ENCODE measurements at places on chromosomes 12 and 14.

DNA sequence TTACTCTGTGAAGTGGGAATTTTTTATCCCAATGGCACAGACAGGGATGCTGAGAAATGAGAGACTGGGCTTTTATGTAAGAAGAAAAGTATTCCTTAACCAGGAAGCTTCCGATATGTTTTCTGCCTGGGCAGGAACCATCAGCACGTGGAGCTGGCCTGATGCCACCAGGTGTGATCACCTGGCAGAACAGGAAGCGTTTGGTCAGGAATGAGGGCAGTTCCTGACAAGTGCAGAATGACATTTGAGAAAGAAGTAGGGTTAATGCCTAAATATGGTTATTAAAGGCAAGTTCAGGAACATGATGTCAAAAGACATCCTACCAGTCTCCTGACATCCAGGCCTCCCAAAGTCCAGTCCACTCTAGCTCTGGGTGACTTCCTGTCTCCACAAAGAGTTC, 210.3 kb downstream of the NUAK1 start:
- DNase-seq, result no peak

DNA sequence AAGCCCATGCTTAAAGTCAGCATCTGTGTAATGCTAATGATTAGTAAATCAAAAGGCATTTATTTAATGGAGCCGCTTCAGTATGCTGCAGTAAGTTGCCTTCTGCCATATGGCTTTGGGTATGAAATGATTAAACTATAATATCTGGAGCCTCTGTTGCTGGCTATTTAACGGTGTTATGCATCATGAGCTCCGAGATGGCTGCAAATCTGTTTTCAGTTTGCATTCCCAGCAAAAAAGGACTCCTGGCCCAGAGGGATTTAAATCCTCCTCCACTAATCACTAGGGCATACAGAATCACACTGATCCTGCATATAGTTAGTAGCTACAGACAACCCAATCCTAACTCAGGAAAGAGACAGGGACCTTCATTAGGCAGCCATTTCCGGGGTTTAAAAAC, 171.5 kb upstream of the EEA1 start:
- peak; percentile 35 for DNase-seq

GRCh38 chr12:54415221-54415929, 3.7 kb downstream of the ITGA5 start:
- DNase-seq, result no peak

DNA sequence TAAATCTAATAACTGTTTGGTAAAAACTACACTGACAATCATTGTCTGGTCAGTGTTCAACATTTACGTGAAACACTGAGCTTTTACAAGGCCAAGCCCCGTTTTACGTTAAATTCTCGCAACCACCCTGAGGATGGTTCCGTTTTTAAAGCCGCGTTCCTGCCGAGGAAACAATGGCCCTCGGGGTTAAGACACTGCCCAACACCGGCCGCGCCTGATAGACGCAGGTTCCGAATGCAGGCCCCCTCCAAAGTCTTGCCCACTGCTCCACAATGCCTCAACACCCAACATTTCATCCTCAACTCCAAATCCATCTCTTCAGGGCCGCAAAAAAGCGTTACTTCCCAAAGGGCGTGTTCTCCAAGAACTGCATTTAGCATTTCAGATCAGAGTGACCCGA, 953 bp upstream of the SNRPF start:
- DNase-seq, result no peak

DNA sequence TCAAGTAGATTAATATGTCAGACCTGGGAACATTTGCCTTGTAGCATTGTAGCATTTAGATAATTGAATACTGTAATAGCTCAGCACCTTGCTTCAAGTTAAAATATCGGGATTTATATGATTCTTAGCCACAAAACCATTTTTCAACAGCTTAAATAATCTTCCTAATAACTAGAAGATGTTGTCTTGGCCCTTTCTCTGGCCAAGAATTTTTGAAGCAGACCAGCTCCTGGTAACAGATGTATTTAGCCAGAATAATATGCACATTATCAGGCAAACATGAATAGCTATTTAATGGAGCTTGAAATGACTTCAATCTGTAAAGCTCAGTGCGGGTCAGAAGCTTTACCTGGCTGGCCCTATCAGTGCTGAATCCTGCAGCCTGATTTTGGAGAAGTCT, 913.1 kb downstream of the AACS start:
- no peak for DNase-seq

GRCh38 chr14:58414845-58415244, 12.5 kb downstream of the TIMM9 start:
- DNase-seq, result no peak

DNA sequence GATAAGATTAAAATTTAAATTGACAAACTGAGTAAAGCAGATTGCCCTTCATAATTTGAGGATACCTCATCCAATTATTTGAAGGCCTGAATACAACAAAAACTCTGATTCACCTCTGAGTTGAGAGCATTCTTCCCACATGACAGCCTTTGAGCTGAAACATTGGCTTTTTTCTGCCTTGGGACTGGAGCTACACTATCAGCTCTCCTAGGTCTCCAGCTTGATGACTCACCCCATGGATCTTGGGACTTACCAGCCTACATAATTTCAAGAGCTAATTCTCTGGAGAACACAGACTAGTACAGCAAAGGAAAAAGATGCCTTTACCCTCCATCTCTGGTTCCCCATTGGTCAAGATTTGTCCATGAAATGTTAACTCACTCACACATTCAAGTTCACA, 555.1 kb downstream of the FOXG1 start:
- DNase-seq, result no peak

GRCh38 chr12:65779091-65779642, 45.1 kb upstream of the HMGA2 start:
- no peak for DNase-seq

DNA sequence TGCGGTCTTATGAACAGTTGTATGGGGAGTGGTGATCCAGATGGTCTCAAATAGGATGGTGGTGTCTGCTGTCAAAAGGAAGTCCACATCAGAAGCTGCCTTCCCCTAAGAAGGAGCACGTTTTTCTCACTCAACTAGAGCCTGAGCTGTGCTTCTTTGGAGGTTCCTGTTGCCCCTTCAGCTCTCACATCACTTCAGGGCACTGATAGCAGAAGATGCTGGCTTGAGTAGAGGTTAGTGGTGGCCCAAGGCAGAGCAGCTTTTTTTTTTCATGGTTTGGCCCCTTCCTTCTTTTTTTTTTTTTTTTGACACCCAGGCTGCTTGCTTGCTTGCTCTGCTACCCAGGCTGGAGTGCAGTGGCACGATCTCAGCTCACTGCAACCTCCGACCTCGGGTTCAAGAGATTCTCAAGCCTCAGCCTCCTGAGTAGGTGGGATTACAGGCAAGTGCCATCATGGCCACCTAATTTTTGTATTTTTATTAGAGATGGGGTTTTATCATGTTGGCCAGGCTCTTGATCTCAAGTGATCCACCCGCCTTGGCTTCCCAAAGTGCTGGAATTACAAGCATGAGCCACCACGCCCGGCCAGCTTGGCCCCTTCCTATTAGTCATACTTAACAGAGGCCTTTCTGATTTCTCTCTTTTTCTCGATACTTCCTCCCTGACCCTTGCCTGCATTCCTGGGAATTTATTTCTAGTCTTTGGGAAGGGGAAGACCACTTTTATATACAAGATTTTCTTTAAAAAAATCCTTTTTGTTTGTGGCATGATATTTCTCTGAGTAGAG, 31.6 kb downstream of the KLRD1 start:
- DNase-seq, result no peak

DNA sequence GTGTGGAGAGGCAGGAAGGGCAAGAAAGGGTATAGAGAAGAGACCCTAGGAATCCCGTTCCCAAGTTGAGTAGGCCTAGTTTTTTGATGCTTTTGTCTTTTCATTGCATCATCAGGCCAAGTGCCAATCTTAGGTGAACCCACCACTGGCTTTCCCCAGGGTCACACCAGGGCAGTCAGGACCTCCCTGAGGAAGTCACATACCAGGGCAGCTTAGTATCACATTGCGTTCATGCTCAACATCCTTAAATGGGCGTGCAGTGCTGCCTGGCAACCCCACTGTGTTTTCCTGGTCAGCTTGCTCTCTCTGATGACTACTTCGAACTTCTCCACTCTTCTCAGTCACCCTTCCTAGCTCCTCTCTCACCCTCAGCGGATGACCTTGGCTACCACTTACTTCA, 9.0 kb downstream of the ASIC1 start:
- DNase-seq, result no peak

GRCh38 chr12:106128585-106129328, 10.0 kb downstream of the NUAK1 start:
- no peak for DNase-seq

- no peak for DNase-seq
Measured at GRCh38 chr12:131732996-131733615, 22.2 kb downstream of the SFSWAP start.

- no peak for DNase-seq
Measured at GRCh38 chr12:102479099-102479885, 1.1 kb downstream of the IGF1 start.

- DNase-seq, result no peak
Measured at GRCh38 chr12:42283739-42284138, 42.2 kb downstream of the ZCRB1 start.

All from WERI-Rb-1 (cell line).